ENCODE measurements at places on chromosomes 7 and 10.

GRCh38 chr10:8275911-8276310 is 221.4 kb downstream of the GATA3 start:
- no peak for DNase-seq

DNA sequence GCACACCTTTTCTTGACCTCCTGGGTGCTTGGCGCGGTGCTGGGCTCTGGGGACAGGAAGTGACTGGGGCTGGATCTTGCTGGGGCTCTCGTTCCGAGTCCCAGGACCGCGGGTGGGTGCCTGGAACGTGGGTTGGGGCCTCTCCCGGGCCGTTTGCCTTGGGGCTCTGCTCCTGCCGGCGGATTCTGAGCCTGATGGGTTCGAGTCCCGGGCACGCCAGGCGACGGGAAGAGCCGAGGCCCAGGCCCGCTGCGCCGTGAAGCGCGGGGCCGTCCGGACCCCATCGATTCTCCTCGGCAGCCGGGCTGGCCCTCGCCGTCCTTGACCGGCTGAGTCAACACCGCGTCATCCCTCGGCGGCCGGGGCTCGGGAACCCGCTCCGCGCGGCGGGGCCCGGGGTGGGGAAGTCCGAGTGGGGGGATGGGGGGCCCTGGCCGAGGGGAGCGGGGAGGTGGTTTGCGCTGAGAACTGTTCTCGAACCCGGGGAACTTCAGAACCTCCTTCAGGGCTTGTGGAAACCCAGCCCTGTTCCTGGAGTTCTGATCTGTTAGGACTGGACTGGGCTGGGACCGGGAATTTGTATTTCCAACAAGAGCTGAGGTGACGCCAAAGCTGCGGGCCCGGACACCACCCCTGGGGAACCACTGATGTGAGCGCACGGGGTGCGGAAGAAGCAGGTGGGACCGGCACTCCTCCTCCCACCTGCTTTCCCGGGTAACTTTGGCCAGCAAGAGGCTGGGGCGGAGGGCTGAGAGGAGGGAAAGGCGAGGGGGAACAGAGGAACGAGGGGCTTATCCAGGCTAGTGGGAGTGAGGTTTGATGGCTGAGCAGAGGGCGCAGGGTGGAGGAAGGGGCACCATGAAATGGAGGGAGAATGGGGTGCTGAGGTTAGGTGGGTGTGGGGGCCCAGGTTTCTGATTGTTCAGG is 6.2 kb downstream of the HHEX start:
- DNase-seq = no peak

DNA sequence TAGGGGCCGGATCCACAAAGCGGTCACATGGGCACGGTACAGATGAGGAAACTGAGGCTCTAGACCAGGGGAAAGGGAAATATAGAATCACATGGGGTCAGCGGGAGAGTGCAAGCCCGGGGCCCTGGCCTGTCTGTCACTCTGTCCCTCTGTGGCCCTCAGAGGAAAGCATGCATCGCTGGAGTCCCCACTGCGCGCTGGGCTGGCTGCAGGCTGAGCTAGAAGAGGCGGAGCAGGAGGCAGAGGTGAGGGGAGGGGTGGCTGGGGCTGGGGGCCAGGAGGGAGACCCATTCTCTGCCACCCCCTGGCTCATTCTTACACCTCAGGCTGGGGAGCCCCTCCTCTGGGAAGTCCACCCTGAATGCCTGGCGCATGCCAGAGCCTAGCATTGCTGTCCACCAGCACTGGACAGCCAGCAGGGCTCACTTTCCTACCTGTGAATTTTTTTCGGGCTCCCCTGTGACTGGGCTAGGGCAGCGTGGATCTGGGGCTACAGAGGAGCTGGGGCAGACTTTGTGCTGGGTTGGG is 2.3 kb downstream of the VPS37D start:
- DNase-seq = no peak

GRCh38 chr7:13265271-13265670 is 577.8 kb downstream of the ARL4A start:
- DNase-seq = no peak

- no peak for DNase-seq
Measured at GRCh38 chr7:25288556-25289307, 60.4 kb upstream of the NPVF start.

DNA sequence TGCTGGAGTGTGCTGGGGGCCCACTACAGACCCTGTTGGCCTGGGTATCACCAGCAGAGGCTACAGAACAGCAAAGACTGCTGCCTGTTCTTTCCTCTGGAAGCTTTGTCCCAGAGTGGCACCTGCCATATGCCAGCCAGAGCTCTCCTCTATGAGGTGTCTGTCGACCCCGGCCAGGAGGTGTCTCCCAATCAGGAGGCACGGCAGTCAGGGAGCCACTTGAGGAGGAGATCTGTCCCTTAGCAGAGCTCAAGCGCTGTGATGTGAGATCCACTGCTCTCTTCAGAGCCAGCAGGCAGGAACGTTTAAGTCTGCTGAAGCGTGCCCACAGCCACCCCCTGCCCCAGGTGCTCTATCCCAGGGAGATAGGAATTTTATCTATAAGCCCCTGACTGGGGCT is 316.2 kb downstream of the ETV1 start:
- no peak for DNase-seq

DNA sequence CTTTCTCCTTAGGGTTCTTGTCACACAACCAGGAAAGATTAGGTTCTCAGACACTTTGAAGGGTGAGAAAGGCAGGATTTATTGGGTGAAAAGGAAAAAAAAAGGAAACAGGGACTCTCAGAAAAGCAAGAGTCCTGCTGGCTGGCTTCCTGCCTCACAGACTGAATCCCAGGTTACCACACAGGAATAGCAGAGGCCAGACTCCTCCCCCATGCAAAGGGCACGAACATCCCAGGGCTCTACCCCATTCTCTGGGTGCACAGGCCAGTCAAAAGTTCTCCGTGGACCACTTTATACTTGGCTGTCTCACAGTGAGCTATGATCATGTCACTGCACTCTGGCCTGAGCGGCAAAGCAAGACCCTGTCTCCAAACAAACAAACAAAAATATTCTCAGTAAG is 42.6 kb downstream of the HOXA1 start:
- no peak for DNase-seq

GRCh38 chr10:44281089-44281613 is 103.7 kb downstream of the CXCL12 start:
- DNase-seq = no peak

- DNase-seq = no peak
Measured at GRCh38 chr10:89662596-89662995, 17.6 kb upstream of the PANK1 start.

- DNase-seq = no peak
Measured at GRCh38 chr7:70630440-70630817, 501.5 kb upstream of the GALNT17 start.

GRCh38 chr10:66778351-66778750 is 147.5 kb upstream of the LRRTM3 start:
- no peak for DNase-seq

DNA sequence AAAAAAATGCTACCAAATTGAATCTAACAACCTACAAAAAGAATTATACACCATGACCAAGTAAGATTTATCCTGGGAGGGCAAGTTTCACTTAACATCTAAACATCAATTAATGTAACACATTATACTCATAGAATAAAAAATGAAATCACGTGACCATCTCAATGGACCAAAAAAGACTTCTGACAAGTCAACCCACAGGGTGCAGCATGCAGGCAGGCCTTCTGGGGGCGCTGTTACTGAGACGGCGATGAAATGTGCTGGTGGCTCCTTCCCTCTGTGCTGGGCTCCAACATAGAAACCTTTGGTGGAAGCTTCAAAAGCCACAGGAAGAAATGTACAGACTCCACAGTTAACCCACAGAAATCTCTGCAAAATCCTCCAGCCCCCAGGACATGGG is 103.1 kb downstream of the INHBA start:
- no peak for DNase-seq

DNA sequence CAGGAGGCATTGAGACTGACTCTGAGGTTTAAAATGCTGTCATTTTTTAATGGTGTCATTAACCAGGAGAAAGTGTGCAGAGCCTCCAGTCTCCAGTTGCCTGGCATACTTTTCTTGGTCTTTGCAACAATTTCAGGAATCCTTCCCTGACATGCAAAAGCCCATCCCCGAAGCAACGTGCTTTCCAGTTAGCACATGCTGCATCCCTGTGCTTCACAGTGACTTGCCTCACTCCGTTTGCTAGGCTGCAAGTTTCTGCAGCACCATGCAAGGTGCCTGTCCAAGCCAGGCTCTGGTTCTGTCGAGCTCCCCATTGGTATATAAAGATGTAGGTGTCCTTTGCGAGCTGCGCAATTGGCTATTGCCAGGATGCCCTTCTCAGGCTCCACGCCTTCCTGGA is 135.0 kb downstream of the GALNT17 start:
- DNase-seq = no peak

GRCh38 chr7:148380596-148381419 is 209.8 kb upstream of the C7orf33 start:
- no peak for DNase-seq

GRCh38 chr7:6438427-6438826 is 9.3 kb downstream of the DAGLB start:
- DNase-seq = no peak

- DNase-seq = peak; percentile 37
Measured at GRCh38 chr10:3755440-3756359, 29.3 kb downstream of the KLF6 start.

- DNase-seq = no peak
Measured at GRCh38 chr10:128877936-128878335, 589.1 kb upstream of the MGMT start.

DNA sequence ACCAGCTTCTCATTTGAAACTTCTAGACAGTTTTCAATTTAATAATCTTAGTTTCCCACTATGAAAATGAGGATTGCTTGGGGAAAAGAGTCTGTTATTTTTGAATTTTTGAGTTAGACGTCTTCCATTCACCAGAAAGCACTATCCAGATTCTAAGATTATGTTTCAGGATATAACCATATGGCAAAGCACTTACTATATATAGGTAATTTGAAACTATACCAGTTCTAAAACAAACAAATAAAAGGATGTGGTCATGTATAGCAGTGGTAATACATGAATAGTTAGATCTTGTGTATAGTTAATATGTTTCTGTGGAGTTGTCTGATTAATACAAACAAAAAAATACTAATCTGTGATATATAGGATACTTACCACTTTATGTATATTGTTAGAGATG is 320.0 kb downstream of the EXOC4 start:
- DNase-seq = no peak

- no peak for DNase-seq
Measured at GRCh38 chr7:131518626-131519025, 37.8 kb downstream of the PODXL start.

DNA sequence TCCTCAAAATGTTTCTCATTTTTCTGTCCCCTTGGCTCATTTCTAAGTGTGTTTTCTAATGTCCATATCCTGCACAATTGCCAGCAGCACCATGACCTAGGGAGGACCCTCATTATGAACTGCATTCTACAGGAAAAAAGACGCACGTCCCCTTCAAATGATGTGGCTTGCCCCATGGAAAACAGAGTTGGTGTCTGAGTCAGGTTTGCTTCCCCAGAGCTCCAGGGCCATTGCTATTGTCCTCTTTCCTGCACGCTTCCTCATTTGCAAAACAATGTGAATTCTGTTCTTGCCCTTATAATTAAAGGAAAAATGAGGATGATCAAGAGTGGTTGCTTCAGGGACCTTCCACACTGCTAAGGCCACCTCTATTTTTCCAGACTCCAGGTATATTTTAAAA is 14.7 kb upstream of the ASB4 start:
- DNase-seq = no peak

DNA sequence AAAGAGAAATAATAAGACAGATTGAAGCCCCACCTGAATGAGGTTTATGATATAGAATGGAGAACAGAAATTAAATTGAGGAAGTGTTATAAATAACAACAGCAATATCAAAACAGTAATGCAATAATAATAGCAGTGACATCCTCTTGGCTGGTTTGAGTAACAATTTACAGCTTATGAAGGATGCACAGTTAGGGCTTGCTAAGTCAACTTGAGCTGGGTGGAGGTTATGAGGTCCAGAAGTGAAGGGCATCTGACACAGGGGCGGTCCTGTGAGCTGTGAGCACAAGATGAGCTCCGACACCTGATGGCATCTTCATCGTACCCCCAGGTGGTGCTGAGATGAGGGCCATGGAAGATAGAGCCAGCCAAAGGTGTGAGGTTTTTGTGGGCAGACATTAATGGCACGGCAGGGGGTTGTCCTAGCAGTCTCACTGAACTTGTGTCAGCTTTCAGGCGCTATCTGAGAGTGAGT is 30.5 kb downstream of the ARHGAP22 start:
- DNase-seq = no peak

- no peak for DNase-seq
Measured at GRCh38 chr10:90167174-90168064, 466.0 kb downstream of the KIF20B start.

DNA sequence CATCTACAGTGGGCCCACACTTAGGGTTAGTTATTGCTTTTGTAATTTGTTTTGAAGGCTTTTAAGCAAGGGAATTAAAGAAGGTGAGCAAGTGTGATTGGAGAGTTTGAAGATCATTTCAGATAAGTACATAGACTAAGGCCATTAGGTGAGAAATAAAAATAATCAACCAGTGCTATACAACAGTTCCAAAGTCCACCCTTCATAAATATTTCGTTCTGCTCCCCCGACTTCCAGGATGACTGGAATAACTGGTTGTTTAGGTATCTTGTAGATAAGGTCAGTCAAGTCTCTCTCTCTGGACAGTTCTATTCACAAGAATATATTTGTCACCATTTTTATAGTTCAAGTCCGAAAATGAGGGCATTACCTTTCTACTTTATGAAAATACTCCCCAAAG is 98.0 kb upstream of the MBL2 start:
- no peak for DNase-seq

DNA sequence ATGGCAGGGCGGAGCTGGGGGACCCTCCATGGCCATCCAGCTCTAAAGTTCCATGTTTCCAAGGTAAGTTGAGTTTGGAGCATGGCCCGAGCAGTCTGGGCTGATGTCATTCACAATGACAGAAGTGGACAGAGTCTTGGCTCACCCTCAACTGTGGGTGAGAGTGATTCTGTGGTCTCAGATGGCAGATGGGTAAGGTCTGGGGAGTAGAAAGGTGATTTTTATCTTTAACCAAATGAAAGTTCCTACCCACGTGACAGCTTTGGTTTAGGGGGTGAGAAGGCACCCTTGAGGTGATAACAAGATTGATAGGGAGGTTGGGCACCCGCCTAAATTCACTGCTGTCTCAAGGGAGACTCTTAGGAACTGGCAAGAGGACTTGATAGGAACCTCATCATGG is 57.6 kb upstream of the PDZD8 start:
- DNase-seq = no peak

DNA sequence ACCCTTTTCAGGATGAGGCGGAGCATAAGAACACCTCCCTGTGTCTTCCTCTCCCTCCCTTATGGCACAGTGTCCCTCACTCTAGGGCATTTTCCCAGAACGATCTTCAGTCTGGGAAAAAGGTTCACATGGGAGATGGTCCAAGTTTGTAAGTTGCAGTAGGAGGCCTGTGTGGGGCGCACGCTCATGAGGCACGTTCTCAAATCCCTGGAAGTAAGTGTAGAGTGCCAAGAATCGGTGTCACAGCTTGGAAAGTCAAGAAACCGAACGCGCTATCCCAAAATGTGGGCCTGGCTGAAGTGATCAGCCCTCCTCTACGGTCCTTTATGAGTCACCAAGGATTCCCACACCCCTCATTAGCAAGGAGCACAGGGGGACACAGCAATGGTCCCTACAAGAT is 23.9 kb upstream of the SMARCD3 start:
- no peak for DNase-seq

- DNase-seq = no peak
Measured at GRCh38 chr7:20198260-20198659, 18.9 kb downstream of the MACC1 start.

GRCh38 chr7:81138870-81139269 is 220.0 kb upstream of the SEMA3C start:
- no peak for DNase-seq

- no peak for DNase-seq
Measured at GRCh38 chr10:79046741-79047583, 21.8 kb upstream of the ZMIZ1 start.

- no peak for DNase-seq
Measured at GRCh38 chr7:101216860-101217387, 457 bp downstream of the PLOD3 start.

Measured in SW 1271 (cell line).